ENCODE measurements at places on chromosomes 3 and 15. TPM values are rescaled to one million over a fixed set of nuclear protein-coding genes. Genes with fewer than 3 reads are reported as not detected.

PTH1R gene
- total RNA-seq = 0.69 TPM

GASK1A gene
- 1.3 TPM for total RNA-seq

DNA sequence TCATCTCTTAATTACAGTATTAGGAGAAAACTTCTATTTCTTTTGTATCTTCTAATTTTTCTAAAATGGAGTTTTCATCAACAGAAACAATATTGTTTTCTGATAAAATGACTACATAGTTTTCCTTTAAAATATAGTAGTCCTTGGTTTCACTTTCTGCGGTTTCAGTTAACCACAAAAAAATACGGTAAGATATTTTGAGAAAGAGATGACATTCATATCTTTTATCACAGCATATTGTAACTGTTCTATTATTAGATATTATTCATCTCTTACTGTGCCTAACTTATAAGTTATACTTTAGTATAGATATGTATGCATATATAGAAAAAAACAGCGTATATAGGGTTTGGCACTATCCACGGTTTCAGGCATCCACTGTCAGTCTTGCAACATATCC is 2.3 kb downstream of the B4GALT4 start:
- no peaks in the 10 kb centered on the region for H3K27me3 ChIP-seq
- no peak overlapping the region for H3K4me3 ChIP-seq
- H3K27ac ChIP-seq = no peak overlapping the region
- no peaks in the 10 kb centered on the region for H3K4me1 ChIP-seq
- no peaks in the 10 kb centered on the region for H3K36me3 ChIP-seq

- no peaks in the 10 kb centered on the region for H3K27me3 ChIP-seq
- no peaks in the 10 kb centered on the region for H3K36me3 ChIP-seq
- DNase-seq = no peak
- H3K4me3 ChIP-seq = no peak overlapping the region
Measured at GRCh38 chr3:76043746-76044145, 258.4 kb upstream of the ZNF717 start.

DNA sequence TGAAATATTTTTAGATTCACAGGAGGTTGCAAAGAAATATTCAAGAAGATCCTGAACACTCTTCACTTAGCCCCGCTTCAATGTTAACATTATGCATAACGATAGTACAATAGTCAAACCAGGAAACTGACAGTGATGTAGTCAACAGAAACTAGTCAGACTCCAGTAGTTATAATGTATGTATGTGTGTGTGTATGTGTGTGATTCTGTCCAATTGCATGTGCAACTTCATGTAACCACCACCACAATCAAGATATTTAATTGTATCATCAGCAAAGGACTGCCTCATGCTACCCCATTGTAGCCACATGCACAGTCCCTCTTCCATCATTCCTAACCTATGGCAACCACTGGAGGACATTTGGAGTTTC is 77.9 kb downstream of the APBA2 start:
- no peak for DNase-seq
- no peak overlapping the region for H3K27ac ChIP-seq
- H3K36me3 ChIP-seq = no peaks in the 10 kb centered on the region
- no peaks in the 10 kb centered on the region for H3K4me1 ChIP-seq
- no peak overlapping the region for H3K4me3 ChIP-seq

DNA sequence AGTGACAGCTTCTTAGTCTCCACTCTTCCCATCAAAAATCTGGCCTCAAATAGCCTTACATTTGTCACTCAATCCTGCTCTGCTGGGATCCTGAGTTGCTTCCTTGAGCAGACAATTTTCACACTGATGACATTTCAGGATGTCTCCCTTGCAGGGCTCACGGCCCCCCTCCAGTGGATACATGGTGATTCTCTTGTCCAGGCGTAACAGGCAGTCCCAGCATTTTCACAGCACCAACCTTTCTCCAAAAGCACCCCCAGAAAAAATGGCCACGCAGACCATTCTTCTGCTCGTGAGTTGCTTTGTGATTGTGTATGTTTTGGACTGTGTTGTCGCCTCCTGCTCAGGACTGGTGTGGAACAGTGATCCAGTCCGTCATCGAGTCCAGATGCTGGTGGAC is 47.4 kb upstream of the WNT7A start:
- H3K27ac ChIP-seq = no peak overlapping the region
- H3K27me3 ChIP-seq = no peaks in the 10 kb centered on the region
- H3K36me3 ChIP-seq = no peaks in the 10 kb centered on the region
- no peak for DNase-seq

DNA sequence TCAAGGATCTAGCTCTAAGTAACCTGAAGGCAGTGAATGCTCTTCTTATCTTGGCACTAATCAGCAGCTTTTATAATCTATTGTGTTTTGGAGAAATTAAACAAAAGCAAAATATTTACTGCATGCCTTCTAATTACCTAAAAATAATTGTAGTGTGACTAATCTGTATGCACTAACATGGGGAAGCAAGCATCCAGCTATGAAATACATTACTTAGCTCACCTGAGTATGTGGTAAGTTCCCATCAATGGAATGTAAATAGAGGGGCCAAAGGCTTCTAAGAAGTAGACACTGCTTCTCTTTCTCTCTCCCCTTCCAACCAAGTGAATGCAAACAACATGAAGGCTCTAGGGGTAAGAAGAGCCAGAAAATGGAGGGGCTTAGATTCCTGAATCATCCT is 165.6 kb downstream of the STAG1 start:
- H3K4me1 ChIP-seq = no peaks in the 10 kb centered on the region
- H3K36me3 ChIP-seq = no peaks in the 10 kb centered on the region
- no peak for DNase-seq
- H3K4me3 ChIP-seq = no peak overlapping the region
- H3K27me3 ChIP-seq = no peaks in the 10 kb centered on the region

- no peak overlapping the region for H3K27ac ChIP-seq
- H3K27me3 ChIP-seq = no peaks in the 10 kb centered on the region
- no peaks in the 10 kb centered on the region for H3K36me3 ChIP-seq
- no peaks in the 10 kb centered on the region for H3K4me1 ChIP-seq
Measured at GRCh38 chr3:160607826-160608225, 42.5 kb upstream of the KPNA4 start.

GRCh38 chr3:31909455-31909854 is 71.6 kb downstream of the OSBPL10 start:
- no peak overlapping the region for H3K4me3 ChIP-seq
- no peaks in the 10 kb centered on the region for H3K36me3 ChIP-seq
- no peak overlapping the region for H3K27ac ChIP-seq
- no peaks in the 10 kb centered on the region for H3K27me3 ChIP-seq
- no peak for DNase-seq
- H3K4me1 ChIP-seq = no peaks in the 10 kb centered on the region

DNA sequence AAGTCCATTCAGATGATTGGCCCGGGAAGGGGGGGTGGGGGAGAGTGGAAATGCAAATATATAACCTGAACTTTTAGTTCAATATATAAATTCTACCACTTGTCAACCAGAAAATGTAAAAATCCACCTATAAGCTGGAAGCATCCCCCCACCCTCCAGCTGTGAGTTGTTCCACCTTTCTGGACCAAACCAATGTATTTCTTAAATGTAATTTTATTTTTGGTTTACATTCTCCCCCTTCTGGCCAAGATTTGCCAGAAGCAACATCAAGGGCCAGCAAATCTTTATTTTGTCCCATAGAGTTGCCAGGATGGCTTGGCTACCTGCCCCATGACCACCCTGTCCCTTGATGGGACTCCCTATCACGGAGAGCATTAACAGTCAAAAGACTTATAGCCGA is 545.7 kb downstream of the TBL1XR1 start:
- no peaks in the 10 kb centered on the region for H3K4me1 ChIP-seq
- no peak for DNase-seq
- no peaks in the 10 kb centered on the region for H3K36me3 ChIP-seq
- no peaks in the 10 kb centered on the region for H3K27me3 ChIP-seq
- no peak overlapping the region for H3K27ac ChIP-seq
- no peak overlapping the region for H3K4me3 ChIP-seq
